SK-N-DZ (cell line): ENCODE measurements at places on chromosomes 5 and 9.
A peak's percentile ranks its signal among the peaks of the same experiment; 100 is the strongest.

GRCh38 chr9:21348430-21348970, 2.2 kb downstream of the IFNA6 start:
- DNase-seq: no peak

DNA sequence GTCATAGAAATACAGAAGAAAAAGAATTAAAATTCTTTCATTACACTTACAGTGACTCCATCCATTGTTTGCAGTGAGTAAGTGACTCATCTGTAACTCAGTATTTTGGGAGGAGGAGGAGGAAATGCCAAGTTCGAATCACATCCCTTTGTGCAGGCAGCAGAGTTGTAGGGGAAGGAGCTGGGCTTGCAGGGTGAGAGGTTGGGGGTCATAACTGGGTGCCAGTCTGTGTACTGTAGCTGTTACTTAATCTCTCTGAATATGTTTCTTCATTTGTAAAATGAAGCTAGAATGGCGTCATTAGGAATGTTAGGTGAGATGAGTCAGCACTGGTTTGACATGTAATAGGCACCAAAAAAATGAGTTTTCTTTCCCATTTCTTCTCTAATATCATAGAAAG, 235.7 kb upstream of the ADAMTSL1 start:
- DNase-seq: no peak

DNA sequence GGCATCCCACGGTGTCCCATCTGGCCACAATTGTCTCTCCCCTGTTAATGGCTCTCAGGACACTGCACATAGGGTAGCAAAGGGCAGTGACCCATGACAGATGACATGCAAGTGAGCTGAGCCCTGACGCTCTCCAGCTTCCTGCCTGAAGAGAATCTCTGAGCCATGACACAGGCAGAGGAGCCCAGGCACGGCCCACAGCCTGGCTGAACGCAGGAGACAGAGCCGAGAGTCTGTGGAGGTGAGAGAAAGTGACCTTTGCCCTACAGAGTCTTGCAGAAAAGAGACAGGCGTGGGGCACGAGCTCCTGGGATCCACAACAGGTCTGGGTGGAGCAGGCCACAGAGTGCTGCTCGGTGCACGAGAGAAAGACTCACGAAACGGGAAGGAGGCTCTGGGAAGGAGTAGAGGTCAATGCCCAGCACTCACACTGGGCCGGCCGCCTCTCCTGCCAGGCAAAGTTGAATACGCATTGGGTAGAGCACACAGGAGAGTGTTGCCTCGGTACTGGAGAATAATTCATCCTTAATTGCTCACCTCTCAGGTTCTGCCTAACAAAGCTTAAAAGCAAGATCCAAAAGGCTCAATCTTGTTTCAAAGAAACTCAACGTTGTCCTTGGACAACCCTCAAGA, 90.3 kb downstream of the MRPL36 start:
- no peak for DNase-seq

GRCh38 chr5:60410427-60410826, 289.5 kb downstream of the DEPDC1B start:
- no peak for DNase-seq

- DNase-seq: no peak
These were observed 832.2 kb downstream of the DTWD2 start for GRCh38 chr5:118156181-118156580.

DNA sequence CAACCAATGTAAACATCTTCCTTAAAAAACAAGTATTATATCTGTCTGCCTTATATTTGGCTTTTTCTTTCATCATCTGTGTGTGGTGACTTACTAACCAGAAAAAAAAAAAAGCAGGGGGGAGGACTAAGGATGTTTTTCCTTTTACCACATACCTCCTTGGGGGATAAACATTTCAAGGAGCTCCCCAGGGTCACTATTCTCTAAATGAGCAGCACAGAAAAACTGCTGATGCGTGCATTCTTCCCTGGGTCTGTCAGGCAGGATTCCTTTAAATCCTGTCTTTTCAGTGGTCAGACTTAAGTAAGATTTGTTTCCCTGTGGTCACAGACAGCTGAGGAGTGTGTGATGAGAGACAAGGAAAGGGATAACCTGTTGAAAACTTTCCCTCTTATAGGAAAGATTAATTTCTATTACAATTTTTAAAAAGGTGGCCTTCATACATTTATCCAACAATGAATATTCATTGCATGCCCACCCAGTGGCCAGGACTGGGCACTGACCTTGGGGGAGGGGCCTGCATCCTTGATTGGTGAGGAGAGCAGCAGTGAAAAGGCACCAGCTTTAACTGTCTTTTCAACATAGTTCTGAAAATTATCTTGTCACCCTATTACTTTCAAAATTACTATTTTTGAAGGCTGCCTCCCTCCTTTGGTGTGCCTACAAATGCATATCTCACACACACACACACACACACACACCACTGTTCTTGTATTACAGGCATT, 123.1 kb downstream of the TLE4 start:
- DNase-seq: no peak

DNA sequence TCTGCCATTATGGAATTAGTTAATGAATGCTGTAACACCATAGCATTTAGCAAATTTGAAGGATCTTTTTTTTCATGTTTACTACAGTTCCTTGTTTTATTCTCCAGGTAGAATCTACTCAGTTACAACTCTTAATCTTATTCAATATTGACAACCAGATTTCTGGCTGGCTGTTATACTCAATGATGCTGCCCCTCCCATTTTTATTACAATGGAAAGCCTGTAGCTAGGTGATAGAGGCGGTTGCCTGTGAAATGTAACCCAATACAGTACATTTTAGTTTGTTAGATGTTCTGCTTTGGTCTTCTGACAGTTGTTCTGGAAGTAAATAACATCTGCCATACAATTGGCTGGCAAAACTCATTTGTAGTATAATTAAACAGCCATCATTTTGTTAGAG, 294.2 kb downstream of the DMRTA1 start:
- DNase-seq: no peak

GRCh38 chr5:68354315-68354714, 138.8 kb downstream of the PIK3R1 start:
- DNase-seq: no peak

GRCh38 chr9:12880406-12881015, 105.7 kb downstream of the LURAP1L start:
- no peak for DNase-seq

DNA sequence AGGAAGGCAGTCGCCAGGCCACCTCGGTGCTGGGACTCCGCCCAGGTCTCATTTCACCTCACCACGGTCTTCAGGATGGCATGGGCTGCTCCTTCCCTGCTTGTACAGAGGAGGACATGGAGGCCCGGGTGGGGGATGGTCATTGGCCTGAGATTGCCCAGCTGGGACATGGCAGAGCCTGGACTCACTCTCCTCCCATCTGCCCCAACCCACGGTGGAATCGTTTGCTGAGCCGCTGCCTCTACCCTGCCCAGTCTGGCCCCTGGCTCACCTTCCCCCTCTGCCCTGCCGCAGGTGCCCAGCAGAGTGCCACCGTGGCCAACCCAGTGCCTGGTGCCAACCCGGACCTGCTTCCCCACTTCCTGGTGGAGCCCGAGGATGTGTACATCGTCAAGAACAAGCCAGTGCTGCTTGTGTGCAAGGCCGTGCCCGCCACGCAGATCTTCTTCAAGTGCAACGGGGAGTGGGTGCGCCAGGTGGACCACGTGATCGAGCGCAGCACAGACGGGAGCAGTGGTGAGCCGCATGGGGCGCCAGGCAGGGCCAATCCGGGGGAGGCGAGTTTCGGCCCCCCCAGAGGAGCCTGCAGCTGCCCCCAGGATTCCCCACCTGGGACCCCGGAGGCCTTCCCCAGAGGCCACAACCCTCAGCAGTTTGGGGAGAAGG, 36.7 kb downstream of the HK3 start:
- no peak for DNase-seq

DNA sequence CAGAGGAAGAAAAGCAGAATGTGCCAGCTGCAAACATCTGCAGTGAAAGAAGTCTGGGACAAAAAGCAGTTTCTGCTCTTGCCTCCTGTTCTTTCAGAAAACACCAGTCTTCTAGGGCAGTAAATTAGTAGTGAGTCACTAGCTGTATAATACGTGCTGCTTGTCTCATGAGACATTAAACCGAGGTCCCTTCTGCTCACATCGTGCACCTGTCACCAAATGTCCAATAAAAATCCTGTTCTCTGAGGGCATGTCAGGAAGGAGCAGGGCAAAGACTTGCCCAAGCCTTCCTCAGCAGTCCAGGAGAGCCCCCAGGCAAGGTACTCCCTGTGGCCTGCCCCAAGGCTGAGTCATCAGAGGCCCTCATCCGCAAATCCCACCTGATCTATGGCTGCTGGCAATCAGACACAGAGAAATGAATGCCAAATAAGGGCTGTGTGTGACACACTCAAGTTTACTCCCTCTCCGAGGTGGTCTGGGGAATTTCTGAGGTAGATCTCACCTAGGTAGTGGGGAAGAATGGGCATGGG, 255.3 kb upstream of the SMARCA2 start:
- no peak for DNase-seq

- DNase-seq: no peak
These were observed 98.2 kb downstream of the CSNK1G3 start for GRCh38 chr5:123610209-123610608.

DNA sequence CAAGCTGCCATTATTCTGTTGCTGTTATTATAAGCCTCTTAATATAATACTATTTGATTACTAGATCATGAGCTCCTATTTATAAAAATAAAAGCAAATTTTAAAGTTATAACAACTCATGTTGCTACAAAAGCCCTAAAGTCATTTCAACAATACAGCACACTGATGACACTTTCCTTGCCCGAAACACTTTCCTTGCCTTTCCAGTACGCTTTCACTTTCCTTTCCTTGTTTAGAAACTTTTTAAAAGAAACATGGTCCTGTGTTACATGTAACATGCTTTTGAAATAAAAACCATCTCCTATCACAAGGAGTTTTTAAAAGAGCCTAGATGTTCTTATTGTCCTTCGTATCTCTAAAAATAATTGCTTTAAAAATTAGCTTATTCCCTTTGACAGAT, 688.4 kb downstream of the PTPRD start:
- DNase-seq: no peak

- no peak for DNase-seq
These were observed 11.3 kb upstream of the LHX2 start for GRCh38 chr9:124000161-124000783.

DNA sequence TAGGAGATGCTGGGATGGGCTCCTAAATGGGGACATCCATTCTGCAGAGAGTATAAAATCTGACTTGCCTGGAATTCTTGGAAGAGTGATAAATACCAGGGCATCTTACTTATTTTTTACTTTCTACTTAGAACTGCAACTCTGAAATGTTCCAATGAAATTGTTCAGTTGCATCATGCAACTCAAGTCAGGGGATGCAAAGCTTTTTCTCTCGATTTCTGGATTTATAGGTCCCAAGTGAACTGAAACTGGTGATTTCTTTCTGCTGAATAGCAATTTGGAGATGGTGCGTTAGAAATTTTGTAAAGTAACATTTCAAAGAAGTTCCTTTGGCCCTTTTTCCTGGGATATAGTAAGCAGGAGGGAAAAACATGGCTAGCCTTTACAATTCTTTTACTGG, 238.4 kb upstream of the CD180 start:
- no peak for DNase-seq

- no peak for DNase-seq
These were observed 205.8 kb upstream of the IER5L start for GRCh38 chr9:129383561-129384490.

- no peak for DNase-seq
These were observed 6.9 kb upstream of the MEIKIN start for GRCh38 chr5:131952301-131952857.

GRCh38 chr9:31089549-31090221, 1294.8 kb upstream of the ACO1 start:
- DNase-seq: no peak

DNA sequence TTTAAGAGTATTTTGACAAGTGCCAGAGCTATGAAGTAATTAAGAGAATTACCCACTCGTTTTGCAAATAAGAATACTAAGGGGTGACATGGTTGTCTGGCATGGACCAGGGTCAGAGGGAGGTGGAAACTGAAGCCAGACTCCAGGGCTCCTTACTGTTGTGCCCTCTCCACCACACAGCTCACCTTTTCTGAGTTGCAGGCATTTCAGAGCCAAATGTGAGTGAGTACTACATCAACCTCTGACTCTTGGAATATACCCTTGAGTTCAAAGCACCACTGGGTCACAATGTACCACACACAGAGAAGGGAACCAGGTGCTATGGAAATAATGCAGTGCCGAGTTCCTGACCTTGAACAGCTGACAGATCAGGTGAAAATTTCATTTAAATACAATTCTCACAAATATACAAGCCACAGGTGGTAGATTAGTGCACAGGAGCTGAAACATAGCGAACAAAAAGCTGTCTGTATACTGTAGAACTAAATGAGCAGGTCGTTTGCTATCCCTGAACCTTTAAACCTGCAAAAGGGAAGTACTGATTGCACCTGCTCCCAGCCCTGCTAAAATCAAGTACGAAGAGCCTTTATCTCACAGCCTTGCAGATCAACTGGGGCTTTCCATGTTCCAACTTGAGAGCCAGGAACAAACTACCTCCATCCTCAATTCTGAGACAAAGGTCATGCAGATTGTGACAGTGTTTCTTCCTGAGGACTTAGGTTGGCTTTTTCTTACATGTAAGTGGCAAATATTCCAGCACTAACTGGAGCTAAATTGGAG, 57.0 kb downstream of the GOLM1 start:
- no peak for DNase-seq

GRCh38 chr5:164672931-164673694, 1167.7 kb downstream of the MAT2B start:
- DNase-seq: peak; percentile 86

- DNase-seq: no peak
These were observed 27.8 kb downstream of the RALGPS1 start for GRCh38 chr9:126942399-126942798.

DNA sequence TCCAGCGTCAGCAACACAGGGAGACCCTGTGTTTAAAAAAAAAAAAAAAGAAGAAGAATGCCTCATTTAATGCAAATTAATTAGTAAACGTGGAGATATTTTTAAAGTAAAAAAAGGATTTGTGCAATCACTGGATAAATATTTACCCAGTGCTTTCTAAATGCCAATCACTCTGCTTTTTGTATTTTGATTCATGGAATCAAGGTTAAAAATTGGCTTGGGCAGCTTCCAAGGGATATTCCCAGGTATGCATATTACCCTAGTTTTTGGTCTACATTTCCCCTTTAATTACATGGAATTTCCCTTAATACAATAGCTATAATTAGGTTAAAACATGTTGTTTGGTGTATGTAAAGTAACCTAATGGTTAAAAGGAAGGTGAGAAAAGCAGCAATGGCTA, 31.4 kb upstream of the PDZD2 start:
- DNase-seq: no peak

- peak; percentile 47 for DNase-seq
These were observed 85.7 kb upstream of the MELK start for GRCh38 chr9:36486933-36487481.

DNA sequence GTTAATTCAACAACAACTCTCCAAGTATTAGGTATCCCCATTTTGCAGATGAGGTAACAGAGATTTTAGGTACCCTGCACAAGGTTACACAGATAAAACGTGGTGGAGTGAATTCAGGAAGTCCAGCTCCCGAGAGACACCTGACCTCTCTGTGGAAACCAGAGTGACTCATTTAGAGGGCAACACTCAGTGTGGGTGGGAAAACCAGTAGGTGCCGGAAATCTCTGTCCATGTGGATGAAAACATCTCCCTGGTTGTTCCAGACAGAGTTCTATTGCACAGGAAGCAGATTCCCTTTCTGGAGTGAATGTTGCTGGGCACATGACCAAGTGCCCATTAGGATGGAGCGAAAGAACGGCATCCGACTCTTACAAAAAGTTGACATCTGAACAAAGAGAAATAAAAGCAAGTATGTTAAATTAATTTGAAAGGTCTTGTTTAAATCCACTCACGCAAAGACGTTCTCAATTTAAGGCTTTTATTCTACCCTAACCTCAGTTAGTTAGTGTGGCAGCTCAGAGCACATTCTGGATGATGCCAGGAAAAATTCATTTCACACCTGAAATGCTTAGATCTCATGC, 391.9 kb upstream of the WWC1 start:
- DNase-seq: no peak

- DNase-seq: peak; percentile 51
These were observed 159.5 kb downstream of the C9orf152 start for GRCh38 chr9:110048403-110048975.
